ENCODE measurements at places on chromosomes 6 and 20. TPM values are rescaled to one million over a fixed set of nuclear protein-coding genes. Genes with fewer than 3 reads are reported as not detected.
A peak's percentile ranks its signal among the peaks of the same experiment; 100 is the strongest.

Gene ENPP4
- 11.9 TPM for total RNA-seq

DNA sequence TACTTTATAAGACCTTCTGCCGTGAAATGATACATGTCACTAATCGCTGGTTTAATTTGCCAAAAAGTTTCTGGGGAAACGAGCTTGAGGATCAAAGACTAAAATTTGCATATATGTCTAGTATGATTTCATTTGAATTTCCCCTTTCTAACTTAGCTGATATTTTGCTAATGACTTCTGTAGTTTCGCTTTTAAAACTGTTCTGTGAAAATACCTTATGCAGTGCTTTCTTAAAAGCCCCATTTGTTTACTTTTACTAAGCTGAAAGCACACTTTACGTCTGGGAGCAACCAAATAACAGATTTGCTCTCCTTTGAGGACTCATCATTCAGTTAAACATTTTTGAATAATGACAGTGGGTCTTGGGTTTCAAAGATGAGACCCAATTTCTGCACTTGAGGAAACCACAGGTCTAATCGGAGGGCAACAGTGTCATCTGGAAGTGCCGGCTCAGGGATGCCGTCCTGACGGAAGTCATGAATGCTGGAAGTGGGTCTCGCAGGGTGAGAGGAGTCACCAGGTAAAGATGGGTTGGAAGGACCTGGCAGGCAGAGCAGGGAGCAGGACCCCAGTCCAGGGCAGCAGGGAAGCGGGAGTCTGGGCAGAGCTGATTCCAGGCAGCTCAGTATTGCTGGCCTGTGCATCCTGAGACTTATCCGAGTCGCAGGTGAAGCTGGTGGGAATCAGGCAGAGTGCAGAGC is 33.2 kb downstream of the PLEKHG1 start:
- peak overlapping the region; percentile 15 for H3K27ac ChIP-seq
- peaks cover 27% of the 10 kb centered on the region for H3K4me1 ChIP-seq
- no peaks in the 10 kb centered on the region for H3K27me3 ChIP-seq
- H3K36me3 ChIP-seq: no peaks in the 10 kb centered on the region
- peak overlapping the region; percentile 24 for H3K4me3 ChIP-seq

- H3K36me3 ChIP-seq: no peaks in the 10 kb centered on the region
- H3K4me1 ChIP-seq: peaks cover 25% of the 10 kb centered on the region
- DNase-seq: no peak
- H3K27ac ChIP-seq: peak overlapping the region; percentile 54
- no peak overlapping the region for H3K4me3 ChIP-seq
Measured at GRCh38 chr6:52598123-52598823, 21.4 kb upstream of the TRAM2 start.

Gene PPP1R16B
- total RNA-seq: 7.4 TPM

Gene COL11A2
- total RNA-seq: 0.57 TPM

GRCh38 chr20:57714409-57715267 is 4.8 kb upstream of the PMEPA1 start:
- H3K4me3 ChIP-seq: no peak overlapping the region
- H3K36me3 ChIP-seq: no peaks in the 10 kb centered on the region
- no peaks in the 10 kb centered on the region for H3K27me3 ChIP-seq
- H3K4me1 ChIP-seq: peaks cover 41% of the 10 kb centered on the region
- peak overlapping the region; percentile 64 for H3K27ac ChIP-seq
- peak; percentile 59 for DNase-seq

Gene SRSF12
- 0.23 TPM for total RNA-seq

DNA sequence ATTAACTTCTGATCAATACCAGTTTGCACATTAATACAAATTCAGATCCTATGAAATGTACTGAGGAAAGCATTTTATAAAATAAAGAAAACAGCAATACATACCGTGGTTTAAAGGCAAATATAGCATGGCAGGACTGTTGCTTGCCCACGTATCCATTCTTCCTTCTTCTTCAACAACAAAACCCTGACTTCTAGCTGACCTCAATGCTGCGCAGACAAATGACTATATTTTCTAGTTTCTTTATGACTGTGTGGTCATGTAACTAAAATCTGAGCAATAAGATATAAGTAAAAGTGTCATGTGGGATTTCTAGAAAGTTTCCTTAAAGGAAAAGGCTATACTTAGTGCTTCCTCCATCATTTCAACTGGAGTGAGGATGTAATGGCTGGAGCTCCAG is 85.0 kb downstream of the CDC40 start:
- H3K4me3 ChIP-seq: no peak overlapping the region
- H3K27ac ChIP-seq: no peak overlapping the region
- H3K4me1 ChIP-seq: no peaks in the 10 kb centered on the region

- DNase-seq: no peak
- H3K4me1 ChIP-seq: no peaks in the 10 kb centered on the region
- no peaks in the 10 kb centered on the region for H3K36me3 ChIP-seq
Measured at GRCh38 chr6:24205020-24205492, 79.0 kb downstream of the NRSN1 start.

Gene SYCP2L
- total RNA-seq: 3.8 TPM

GRCh38 chr20:61298661-61299060 is 46.6 kb downstream of the CDH4 start:
- no peak overlapping the region for H3K27ac ChIP-seq
- no peaks in the 10 kb centered on the region for H3K27me3 ChIP-seq
- no peaks in the 10 kb centered on the region for H3K36me3 ChIP-seq

- DNase-seq: no peak
- H3K4me1 ChIP-seq: peaks cover 6% of the 10 kb centered on the region
- no peak overlapping the region for H3K4me3 ChIP-seq
- H3K27me3 ChIP-seq: no peaks in the 10 kb centered on the region
Measured at GRCh38 chr6:50709366-50709734, 4.0 kb upstream of the TFAP2D start.

DNA sequence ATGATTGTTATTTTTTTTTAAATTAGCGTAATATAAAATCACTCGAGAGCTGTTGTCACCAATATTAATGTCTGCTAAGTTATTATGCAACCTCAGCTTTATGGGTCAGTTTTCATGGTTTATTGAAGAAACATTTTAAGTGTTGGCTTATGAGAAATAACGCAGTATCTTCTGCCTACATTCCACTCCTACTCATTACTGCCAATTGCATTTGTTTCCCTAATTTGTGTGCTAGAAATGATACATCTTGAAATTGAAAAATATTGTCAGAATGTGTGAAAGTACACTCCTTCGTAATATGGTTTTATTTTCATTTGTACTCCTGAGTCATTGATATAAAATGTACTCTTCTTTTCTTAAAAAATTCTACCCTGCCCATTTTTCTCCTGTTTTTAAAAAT is 333.3 kb upstream of the HSF2 start:
- H3K27ac ChIP-seq: no peak overlapping the region
- no peak overlapping the region for H3K4me3 ChIP-seq
- DNase-seq: no peak
- no peaks in the 10 kb centered on the region for H3K27me3 ChIP-seq
- no peaks in the 10 kb centered on the region for H3K36me3 ChIP-seq

GRCh38 chr20:57082357-57082945 is 184.0 kb downstream of the BMP7 start:
- no peaks in the 10 kb centered on the region for H3K36me3 ChIP-seq
- H3K27ac ChIP-seq: no peak overlapping the region
- DNase-seq: peak; percentile 66
- H3K4me3 ChIP-seq: no peak overlapping the region
- no peaks in the 10 kb centered on the region for H3K27me3 ChIP-seq

Gene CDSN
- not detected for total RNA-seq

Gene HLA-DQB1
- 154 TPM for total RNA-seq

Gene BPIFB2
- 0.27 TPM for total RNA-seq

DNA sequence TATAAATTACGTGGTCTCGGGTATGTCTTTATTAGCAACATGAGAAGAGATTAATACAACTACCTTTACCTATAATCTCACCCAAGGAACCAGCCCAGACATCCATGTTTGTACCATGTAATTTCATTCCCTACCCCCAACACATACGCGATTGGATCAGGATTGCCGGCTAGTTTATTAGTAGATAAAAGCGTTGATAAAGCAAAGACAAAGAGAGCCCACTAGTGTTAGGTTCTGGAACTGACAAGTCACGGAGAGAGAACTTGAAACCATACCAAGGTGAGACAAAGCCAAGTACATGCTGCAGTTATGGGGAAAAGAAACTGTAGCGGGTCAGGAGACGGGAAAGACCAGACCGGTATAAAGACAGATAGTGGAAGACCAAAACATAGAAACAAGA is 37.4 kb upstream of the FAM135A start:
- H3K4me1 ChIP-seq: no peaks in the 10 kb centered on the region
- DNase-seq: no peak
- no peak overlapping the region for H3K4me3 ChIP-seq
- H3K36me3 ChIP-seq: no peaks in the 10 kb centered on the region
- no peaks in the 10 kb centered on the region for H3K27me3 ChIP-seq

GRCh38 chr6:39224523-39225182 is 4.6 kb downstream of the KCNK5 start:
- H3K4me3 ChIP-seq: no peak overlapping the region
- no peaks in the 10 kb centered on the region for H3K27me3 ChIP-seq
- H3K36me3 ChIP-seq: no peaks in the 10 kb centered on the region

DNA sequence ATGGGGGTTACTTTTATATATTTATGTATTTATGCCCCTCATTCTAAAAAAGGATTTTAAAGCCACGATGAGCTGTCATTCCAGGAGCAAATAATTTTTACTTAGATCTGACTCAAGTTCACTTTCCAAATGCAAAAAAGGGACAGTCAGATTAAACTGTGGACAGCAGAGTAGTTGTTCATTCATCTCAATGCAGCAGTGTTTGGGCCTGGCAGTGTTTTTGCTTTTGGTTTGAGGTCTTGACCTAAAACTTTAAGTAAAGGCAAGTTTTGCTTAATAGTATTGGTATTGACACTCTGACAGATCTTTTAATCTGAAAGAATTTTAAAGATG is 13.9 kb downstream of the JARID2 start:
- no peak overlapping the region for H3K4me3 ChIP-seq
- no peak overlapping the region for H3K27ac ChIP-seq
- DNase-seq: no peak
- no peaks in the 10 kb centered on the region for H3K27me3 ChIP-seq

DNA sequence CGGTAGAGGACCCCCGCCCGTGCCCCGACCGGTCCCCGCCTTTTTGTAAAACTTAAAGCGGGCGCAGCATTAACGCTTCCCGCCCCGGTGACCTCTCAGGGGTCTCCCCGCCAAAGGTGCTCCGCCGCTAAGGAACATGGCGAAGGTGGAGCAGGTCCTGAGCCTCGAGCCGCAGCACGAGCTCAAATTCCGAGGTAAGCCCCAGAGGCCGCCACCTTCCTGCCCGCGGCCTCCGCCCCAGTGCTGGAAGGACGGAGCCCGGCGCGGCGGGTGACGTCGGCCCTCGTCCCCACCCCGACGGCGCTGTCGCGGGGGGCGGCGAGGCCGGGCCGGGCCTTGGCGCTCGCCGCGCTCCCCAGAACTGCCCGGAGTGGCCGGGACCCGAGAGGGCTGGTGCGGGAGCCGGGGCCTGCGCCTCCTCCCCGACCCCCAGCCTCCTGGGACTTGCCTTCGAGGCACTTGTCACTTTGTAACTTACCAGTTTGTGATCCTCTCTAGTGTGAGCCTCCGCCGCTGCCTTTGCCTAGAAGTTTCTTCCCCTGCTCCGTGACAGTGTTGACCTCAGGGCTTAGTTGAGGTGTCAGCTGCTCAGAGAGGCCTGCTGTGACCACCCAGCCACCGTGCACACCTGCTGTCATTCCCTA is 417 bp downstream of the VAPB start:
- H3K27ac ChIP-seq: peak overlapping the region; percentile 98
- DNase-seq: peak; percentile 34
- peak overlapping the region; percentile 97 for H3K4me3 ChIP-seq
- peaks cover 5% of the 10 kb centered on the region for H3K36me3 ChIP-seq
- H3K4me1 ChIP-seq: peaks cover 23% of the 10 kb centered on the region

DNA sequence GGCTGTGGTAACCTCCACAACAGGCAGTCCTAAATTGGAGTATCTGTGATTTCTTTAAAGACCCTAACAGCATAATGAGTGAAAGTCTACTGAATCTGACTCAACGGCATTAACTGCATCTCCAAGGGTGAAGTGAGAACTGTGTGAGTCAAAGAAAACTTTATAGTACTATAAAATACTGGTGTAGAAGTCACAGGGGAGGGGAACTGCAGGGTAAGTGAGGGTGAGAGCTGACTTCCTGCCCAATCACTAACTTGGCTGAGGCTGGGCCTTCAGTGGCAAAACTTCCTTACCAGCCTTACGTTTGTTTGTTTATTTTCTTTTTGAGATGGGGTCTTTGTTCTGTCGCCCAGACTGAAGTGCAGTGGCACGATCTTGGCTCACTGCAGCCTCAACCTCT is 109.8 kb downstream of the PTPRK start:
- H3K4me1 ChIP-seq: no peaks in the 10 kb centered on the region
- H3K27me3 ChIP-seq: no peaks in the 10 kb centered on the region
- H3K27ac ChIP-seq: no peak overlapping the region
- H3K36me3 ChIP-seq: no peaks in the 10 kb centered on the region
- no peak overlapping the region for H3K4me3 ChIP-seq
- no peak for DNase-seq

Gene ENTPD6
- total RNA-seq: 73.0 TPM

Gene PRRT1
- 6.3 TPM for total RNA-seq

Gene TMEM170B
- total RNA-seq: 3.0 TPM

GRCh38 chr6:119207971-119208725 is 129.7 kb upstream of the FAM184A start:
- H3K4me3 ChIP-seq: no peak overlapping the region
- H3K4me1 ChIP-seq: no peaks in the 10 kb centered on the region
- no peak for DNase-seq
- H3K27ac ChIP-seq: no peak overlapping the region
- peaks cover under 1% of the 10 kb centered on the region for H3K36me3 ChIP-seq

Gene SUMO4
- 5.0 TPM for total RNA-seq

GRCh38 chr6:99412065-99412464 is 13.0 kb downstream of the PNISR start:
- no peaks in the 10 kb centered on the region for H3K27me3 ChIP-seq
- peaks cover 28% of the 10 kb centered on the region for H3K4me1 ChIP-seq
- no peak overlapping the region for H3K4me3 ChIP-seq
- no peak overlapping the region for H3K27ac ChIP-seq
- peaks cover 26% of the 10 kb centered on the region for H3K36me3 ChIP-seq

- no peak for DNase-seq
- H3K27me3 ChIP-seq: no peaks in the 10 kb centered on the region
- H3K27ac ChIP-seq: no peak overlapping the region
- no peaks in the 10 kb centered on the region for H3K36me3 ChIP-seq
- no peak overlapping the region for H3K4me3 ChIP-seq
Measured at GRCh38 chr6:113886512-113886911, 29.4 kb downstream of the MARCKS start.

GRCh38 chr20:1294497-1294896 is 28.4 kb downstream of the SNPH start:
- peaks cover 3% of the 10 kb centered on the region for H3K4me1 ChIP-seq
- no peaks in the 10 kb centered on the region for H3K36me3 ChIP-seq
- H3K27me3 ChIP-seq: no peaks in the 10 kb centered on the region
- H3K4me3 ChIP-seq: no peak overlapping the region

GRCh38 chr20:26216025-26216424 is 519.4 kb upstream of the ZNF337 start:
- no peak overlapping the region for H3K27ac ChIP-seq
- no peak for DNase-seq
- H3K4me1 ChIP-seq: no peaks in the 10 kb centered on the region

GRCh38 chr6:128246472-128247260 is 273.7 kb downstream of the PTPRK start:
- H3K4me3 ChIP-seq: no peak overlapping the region

Gene TMEM30A
- total RNA-seq: 177 TPM

GRCh38 chr6:142842418-142843261 is 102.3 kb downstream of the HIVEP2 start:
- peak overlapping the region; percentile 11 for H3K4me3 ChIP-seq
- H3K4me1 ChIP-seq: peaks cover 47% of the 10 kb centered on the region
- H3K27me3 ChIP-seq: no peaks in the 10 kb centered on the region
- peak overlapping the region; percentile 40 for H3K27ac ChIP-seq
